ENCODE measurements at places on chromosomes 16 and 17.

DNA sequence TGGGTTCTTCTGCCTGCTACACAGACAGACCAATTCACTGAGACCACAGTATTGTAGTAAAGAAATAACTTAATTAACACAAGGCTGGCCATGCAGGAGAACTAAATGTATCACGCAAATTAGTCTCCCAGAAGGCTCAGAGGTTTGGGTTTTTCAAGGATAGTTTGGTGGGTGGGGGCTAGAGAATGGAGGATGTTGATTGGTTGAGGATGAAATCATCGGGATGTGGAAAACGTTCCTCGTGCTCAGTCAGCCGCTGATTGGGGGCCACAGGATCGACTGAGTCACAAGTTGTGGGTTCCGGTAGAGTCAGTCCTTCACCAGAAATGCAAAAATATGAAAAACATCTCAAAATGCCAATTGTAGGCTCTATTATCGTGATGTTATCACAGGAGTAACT, 18.7 kb downstream of the RHOT1 start:
- DNase-seq = no peak

- peak; percentile 59 for DNase-seq
These were observed 67.2 kb downstream of the PARN start for GRCh38 chr16:14562691-14563491.

GRCh38 chr16:55031481-55031880, 100.8 kb downstream of the IRX5 start:
- no peak for DNase-seq

- DNase-seq = no peak
These were observed 26.0 kb upstream of the DLX3 start for GRCh38 chr17:50020841-50021599.

- DNase-seq = peak; percentile 26
These were observed 1.2 kb downstream of the RPH3AL start for GRCh38 chr17:351449-351738.

DNA sequence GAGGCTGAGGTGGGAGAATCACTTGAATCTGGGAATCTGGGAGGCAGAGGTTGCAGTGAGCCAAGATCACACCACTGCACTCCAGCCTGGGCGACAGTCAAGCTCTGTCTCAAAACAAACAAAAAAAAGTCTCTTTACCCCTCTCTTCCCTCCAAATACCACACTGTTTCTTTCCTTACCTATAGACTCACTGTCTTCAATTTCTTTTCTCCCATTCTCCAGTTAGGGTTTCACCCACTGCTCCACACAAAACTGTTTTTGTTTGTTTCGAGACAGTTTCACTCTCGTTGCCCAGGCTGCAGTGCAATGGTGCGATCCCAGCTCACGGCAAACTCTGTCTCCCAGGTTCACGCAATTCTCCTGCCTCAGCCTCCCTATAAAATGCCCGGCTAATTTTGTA, 6.1 kb upstream of the CD2BP2 start:
- DNase-seq = no peak

GRCh38 chr17:10803350-10803749, 549 bp downstream of the TMEM238L start:
- DNase-seq = no peak

DNA sequence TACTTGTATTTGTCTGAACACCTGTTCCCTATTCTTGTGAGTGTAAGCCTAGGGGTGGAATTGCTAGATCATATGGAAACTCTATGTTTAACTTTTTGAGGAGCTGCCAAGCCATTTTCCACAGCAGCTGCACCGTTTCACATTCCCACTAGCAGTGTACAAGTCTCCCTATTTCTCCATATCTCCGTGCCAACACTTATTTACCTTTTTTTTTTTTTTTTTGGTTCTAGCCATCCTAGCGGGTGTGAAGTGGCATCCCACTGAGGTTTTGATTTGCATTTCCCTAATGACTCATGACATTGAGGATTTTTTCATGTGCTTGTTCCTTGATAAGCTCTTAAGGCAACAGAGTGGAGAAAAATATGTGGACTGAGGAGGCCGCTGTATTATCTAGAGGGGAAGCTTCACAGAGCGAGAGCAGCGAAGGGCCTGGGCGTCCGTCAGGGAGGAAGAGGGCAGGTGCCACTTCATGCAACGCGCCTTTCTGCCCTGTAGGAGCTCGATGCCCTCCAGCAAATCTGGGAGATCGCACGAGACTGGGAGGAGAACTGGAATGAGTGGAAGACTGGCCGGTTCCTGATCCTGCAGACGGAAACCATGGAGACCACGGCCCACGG, 50.0 kb downstream of the DNAH2 start:
- DNase-seq = no peak

DNA sequence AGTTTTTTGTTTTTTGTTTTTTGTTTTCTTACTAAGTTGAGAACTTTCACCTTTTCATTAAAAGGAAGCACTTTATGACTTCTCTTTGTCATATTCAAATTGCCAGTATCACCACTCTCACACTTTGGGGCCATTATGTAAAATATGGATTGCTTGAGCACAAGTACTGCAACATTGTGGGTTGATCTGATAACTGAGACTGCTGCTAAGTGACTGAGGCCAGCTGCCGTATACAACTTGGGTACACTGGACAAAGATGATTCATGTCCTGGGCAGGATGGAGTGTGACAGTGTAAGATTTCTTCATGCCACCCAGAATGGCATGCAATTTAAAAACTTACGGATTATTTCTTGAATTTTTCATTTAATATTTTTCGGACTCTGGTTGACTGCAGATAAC, 7.8 kb downstream of the TTC19 start:
- no peak for DNase-seq

DNA sequence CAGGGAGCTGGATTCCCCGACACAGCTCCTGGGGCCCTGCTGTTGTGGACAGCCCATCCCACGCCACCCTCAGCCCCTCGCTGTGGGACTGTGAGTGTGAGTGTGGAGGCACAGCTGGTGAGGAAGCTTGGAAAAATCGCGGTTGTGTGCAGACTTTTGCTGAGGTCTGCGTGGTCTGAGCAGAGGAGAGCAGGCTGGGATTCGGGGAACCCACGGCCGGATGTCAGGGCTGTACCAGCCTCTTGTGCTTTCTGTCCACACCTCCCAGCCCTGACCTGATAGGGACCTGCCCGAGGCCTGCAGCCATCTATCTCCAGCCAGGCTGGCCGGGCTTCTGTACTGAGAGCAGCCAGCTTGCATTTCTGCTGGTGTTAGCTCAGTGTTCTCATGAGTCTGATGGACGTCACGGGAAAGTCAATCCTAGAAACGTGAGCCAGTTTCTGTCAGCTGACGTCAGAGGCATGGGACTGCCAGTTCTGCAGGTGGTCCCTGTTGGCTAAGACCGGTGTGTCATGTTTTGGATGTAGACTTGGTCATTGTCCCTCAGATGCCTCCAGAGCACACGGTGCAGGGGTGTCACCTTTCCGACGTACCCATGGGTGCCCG, 72.8 kb upstream of the ZNF750 start:
- no peak for DNase-seq

- peak; percentile 79 for DNase-seq
These were observed 648 bp upstream of the ERCC4 start for GRCh38 chr16:13919330-13919682.

DNA sequence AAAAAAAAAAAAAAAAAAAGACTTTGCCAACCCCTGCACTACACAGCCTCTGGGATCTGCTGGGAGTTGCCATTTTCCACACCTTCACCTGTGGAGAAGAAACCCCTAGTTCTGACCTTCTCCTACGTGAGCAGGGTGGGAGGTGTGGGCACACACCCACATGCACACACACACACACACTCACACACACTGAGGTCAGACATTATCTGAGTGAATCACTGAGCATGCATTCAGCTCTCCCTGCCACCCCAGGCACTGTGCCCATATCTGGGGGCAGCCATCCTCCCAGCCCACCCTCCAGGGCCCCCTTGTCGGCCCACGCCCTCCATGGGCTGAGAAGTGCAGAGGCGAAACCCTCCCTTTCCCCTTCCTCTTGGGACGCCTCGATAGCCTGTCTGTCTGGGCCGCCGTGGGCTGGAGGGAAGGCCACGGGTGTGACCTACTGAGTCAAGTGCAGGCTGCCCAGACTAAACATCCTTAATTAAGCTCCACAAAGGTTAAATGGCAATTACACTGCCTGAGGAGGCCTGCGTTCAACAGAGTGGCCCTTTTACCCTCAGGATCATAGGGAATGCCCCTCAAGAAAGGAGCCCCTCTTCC, 143.8 kb downstream of the C16orf95 start:
- no peak for DNase-seq

DNA sequence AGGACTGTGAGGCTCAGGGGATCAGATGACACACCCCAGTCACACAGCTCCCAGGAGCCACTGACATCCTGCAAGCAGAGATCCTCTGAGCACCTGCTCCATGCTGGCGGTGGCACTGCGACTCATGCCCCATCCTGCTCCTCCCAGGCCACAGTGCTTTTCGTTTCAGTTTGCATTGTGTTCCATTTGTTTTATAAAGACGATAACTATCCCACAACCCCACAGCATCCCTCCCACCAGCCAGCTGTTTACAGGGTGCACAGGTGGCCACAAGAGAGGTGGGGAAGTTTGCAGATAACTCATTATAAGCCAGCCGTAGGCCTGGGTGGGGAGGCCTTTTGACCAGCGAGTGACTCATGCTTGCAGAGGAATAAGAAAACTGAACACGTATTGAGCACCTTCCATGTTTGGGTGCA, 28.2 kb downstream of the BCO1 start:
- no peak for DNase-seq

- peak; percentile 28 for DNase-seq
These were observed 259.0 kb upstream of the MYOCD start for GRCh38 chr17:12406623-12407215.

- DNase-seq = no peak
These were observed 90.9 kb downstream of the SDK2 start for GRCh38 chr17:73553311-73553710.

DNA sequence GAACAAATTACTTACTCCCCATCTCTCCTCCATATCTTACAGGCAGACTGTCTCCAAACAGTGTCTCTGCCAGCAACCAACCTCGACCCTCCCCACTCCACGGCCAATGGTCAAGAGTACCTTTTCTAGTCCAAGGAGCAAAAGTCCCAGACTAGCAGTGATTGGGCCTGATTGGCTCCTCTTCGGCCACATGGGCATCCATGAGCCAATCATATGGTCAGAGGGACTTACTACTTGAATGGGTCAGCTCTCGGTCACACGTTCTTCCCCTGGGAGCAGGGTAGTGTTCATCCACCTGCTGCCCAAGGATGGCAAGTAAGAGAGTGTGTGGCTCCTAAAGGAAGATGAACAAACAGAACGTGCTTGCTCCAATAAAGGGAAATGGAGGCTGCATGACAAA, 84.6 kb downstream of the C16orf78 start:
- no peak for DNase-seq

DNA sequence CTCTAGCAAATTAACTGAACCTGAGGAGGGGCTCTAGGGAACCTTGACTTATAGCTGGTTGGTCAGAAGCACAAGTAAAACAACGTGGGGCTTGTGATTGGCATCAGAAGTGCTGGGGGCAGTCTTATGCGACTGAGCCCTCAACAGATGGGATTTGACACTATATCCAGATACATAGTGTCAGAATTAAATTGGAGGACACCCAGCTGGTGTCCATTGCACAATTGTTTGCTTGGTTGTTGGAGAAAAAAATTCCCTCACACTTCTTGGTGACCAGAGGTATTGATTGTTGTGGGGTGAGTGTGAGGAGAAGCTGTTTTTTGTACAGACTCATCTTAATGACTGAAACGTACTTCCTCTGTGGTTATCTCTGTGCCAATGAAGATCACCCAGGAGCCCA, 59.7 kb downstream of the NTN1 start:
- DNase-seq = no peak

GRCh38 chr17:36130346-36130745, 26.7 kb downstream of the CCL4 start:
- no peak for DNase-seq

- DNase-seq = no peak
These were observed 678.9 kb downstream of the WWOX start for GRCh38 chr16:78778101-78779004.

DNA sequence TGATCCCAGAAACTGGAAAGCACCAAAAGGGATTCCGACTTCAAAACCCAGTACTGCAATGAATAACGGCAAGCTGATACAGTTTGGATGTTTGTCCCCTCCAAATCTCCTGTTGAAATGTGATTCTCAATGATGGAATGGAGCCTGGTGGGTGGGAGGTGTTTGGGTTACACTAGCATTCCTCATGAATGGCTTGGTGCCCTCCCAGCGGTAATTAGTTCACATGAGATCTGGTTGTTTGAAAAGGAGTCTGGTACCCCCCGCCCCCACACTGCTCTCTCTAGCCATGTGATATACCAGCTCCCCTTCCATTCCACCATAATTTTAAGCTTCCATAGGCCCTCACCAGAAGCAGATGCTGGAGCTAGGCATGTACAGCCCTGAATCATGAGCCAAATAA, 40.1 kb downstream of the RANBP10 start:
- no peak for DNase-seq

DNA sequence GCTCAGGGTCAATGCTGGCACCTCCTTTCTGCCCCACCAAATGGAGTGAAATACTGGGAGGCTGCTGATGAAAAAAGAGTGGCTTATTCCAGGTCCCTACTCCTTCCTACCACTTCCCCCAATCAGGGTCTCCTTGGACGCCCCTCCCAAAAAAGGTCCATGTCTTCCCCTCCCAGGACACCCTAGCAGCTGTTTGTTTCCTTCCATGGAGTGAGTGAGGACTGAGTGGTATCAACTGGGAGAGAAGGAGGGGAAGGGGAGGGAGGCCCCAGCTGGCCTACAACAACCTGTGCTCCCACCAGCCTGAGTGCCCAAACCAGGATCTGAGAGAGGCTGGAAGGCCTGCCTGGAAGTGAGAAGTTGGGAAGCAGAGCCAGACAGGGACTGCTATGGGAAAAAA, 28.7 kb upstream of the NGFR start:
- DNase-seq = no peak

- peak; percentile 35 for DNase-seq
These were observed 10.6 kb downstream of the MSI2 start for GRCh38 chr17:57266902-57267311.

- no peak for DNase-seq
These were observed 6.6 kb downstream of the UBALD1 start for GRCh38 chr16:4607841-4608703.

DNA sequence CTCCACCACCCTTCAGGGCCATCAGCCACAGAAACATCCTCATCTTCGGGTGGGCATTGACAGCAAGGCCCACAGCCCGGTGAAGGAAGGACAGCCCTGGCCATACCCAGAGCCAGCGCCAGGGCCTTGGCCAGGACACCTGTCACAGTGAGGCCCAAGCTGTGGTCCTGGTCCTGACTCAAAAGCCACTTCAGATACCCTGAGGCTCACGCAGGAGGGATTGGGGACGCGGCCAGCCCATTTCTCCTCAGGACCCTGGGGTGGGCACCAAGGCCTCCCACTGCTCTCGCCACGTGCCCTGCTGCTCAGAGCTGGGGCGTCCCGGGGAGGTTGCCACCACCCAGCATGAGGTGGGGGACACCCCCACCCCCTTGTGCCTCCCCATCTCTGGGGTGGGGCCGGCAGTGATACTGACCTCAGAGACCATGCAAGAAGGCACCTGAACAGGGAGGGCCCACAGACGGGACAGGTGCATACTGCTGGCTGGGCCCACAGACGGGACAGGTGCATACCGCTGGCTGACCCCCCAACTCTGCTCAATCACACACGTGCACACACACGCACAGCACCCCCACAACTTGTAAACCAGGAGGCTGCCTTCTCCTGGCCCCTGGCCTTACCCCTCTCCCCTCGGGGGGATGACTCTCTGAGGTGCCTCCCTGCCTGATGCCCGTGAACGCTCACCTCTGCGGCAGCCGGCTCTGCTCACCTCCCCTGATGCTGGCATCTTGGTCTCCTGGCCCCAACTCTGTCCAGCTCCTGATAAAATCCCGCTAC, 14.2 kb downstream of the SLC7A5 start:
- DNase-seq = no peak

- DNase-seq = peak; percentile 62
These were observed 7.0 kb downstream of the PIGQ start for GRCh38 chr16:576823-577201.
